ACHN (cell line): ENCODE measurements at places on chromosomes 3 and 15.

GRCh38 chr15:100484443-100484842 lies 44.3 kb downstream of the CERS3 start:
- no peak for DNase-seq

GRCh38 chr3:31942446-31942845 lies 38.6 kb downstream of the OSBPL10 start:
- DNase-seq: no peak

DNA sequence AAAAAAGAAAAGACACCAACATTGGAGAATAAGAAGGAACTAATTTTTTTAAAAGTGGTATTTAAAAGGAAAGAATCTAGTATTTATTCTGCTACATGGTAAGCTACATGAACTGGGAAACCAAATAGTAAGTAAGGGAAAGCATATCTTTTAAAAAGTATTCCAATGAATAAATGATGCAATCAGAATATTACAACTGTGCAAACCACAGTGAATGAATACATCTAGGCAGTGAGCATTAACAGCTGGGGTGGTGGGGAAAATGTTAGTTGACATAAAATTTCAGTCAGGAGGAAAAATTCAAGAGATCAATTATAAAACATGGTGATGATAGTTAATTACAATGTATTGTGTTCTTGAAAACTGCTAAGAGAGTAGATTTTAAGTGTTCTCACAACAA lies 16.9 kb downstream of the ICE2 start:
- no peak for DNase-seq

DNA sequence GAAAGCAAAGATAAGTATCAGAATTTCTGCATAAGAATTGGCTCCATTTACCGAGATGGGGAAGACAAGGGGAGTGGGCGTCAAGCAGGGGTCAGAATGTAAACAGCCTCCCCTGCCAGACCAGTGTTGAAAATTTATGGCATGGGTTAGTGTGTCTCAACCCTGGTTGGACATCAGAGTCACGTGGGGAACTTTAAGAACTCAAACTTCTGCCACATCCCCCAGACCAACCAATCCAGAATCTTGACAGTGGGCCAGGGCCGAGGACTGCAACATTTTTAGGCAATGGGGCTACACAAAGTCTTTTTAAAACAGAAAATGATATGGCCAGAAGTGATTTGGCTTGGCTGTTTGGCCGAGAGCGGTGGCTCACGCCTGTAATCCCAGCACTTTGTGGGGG lies 14.3 kb upstream of the MASP1 start:
- DNase-seq: no peak

- DNase-seq: peak; percentile 82
These were observed 78.5 kb downstream of the CHCHD6 start for GRCh38 chr3:126782536-126782935.
